ENCODE measurements at places on chromosomes 4 and X. TPM values are rescaled to one million over a fixed set of nuclear protein-coding genes. Genes with fewer than 3 reads are reported as not detected.

RADX gene
- total RNA-seq, result not detected

ALAS2 gene
- total RNA-seq, result not detected

TMSB4X gene
- total RNA-seq, result 8,579 TPM

MSANTD1 gene
- 0.05 TPM for total RNA-seq

POF1B gene
- 2.1 TPM for total RNA-seq

IQSEC2 gene
- total RNA-seq, result 31.0 TPM

XKRX gene
- total RNA-seq, result 0.29 TPM

UGT2B15 gene
- total RNA-seq, result not detected

JAKMIP1 gene
- not detected for total RNA-seq

MYOZ2 gene
- total RNA-seq, result not detected

PAK3 gene
- total RNA-seq, result not detected

SOD3 gene
- total RNA-seq, result not detected

SOX3 gene
- not detected for total RNA-seq

N4BP2 gene
- total RNA-seq, result 2.5 TPM

CT45A2 gene
- not detected for total RNA-seq

NLRP2B gene
- not detected for total RNA-seq

KLB gene
- 0.18 TPM for total RNA-seq

USP27X gene
- total RNA-seq, result 3.4 TPM

F8A3 gene
- total RNA-seq, result 0.94 TPM

ADGRL3 gene
- 0.05 TPM for total RNA-seq
